Activated CD4-positive, alpha-beta T cell treated with anti-CD3 and anti-CD28 coated beads, Interleukin-2, amount 10 ng/mL, durations not matched to agents 7 days and 5 days (primary cell): ENCODE measurements at places on chromosomes 11 and 22. TPM values are rescaled to one million over a fixed set of nuclear protein-coding genes. Genes with fewer than 3 reads are reported as not detected.
A peak's percentile ranks its signal among the peaks of the same experiment; 100 is the strongest.

- no peaks in the 10 kb centered on the region for H3K36me3 ChIP-seq
- peaks cover 13% of the 10 kb centered on the region for H3K27me3 ChIP-seq
- H3K4me1 ChIP-seq = no peaks in the 10 kb centered on the region
- no peak for DNase-seq
- no peak overlapping the region for H3K4me3 ChIP-seq
Observed at GRCh38 chr11:125332821-125333220, 163.2 kb downstream of the FEZ1 start.

The PMM1 gene
- total RNA-seq = 33.7 TPM

DNA sequence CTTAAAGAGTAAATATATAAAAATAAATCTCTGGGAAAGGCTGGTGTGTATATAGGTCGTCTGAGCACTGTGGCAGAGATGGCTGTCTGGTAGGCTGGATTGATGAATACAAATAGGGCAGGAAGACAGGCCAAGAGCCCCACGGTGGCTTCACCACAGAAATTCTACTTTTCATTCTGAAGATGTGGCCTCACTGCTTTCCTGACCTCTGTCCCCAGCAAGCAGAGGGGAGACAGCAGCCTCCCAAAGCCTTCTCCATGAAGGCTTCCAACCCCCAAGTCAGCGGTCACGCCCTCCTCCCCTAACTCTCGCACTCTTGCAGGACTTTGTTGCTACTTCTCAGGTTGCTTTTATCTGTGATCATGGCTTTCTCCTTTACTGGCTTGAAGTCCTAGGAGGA lies 10.6 kb upstream of the KCNJ1 start:
- peaks cover 21% of the 10 kb centered on the region for H3K27me3 ChIP-seq
- no peaks in the 10 kb centered on the region for H3K36me3 ChIP-seq

The SLC22A6 gene
- not detected for total RNA-seq

DNA sequence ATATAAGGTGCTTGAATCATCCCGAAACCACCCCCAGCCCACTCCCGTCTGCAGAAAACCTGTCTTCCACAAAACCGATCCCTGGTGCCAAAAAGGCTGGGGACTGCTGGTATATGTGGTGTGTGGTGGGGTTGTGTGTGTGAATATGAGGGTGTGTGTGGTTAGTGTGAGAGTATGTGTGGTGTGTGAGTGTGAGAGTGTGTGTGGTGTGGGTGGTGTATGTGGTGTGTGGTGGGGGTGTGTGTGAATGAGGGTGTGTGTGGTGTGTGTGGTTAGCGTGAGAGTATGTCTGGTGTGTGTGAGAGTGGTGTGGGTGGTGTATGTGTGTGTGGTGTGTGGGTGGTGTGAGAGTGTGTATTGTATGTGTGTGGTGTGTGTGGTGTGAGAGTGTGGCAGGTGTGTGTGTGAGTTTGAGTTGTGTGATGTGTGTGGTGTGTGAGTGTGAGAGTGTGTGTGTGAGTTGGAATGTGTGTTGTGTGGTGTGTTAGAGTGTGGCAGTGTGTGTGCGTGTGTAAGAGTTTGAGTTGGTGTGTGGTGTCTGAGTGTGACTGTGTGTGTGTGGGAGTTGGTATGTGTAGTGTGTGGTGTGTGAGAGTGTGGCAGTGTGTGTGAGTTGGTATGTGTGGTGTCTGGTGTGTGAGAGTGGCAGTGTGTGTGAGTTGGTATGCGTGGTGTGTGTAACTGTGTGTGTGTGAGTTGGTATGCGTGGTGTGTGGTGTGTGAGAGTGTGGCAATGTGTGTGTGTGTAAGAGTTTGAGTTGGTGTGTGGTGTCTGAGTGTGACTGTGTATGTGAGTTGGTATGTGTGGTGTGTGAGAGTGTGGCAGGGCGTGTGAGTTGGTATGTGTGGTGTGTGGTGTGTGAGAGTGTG lies 6.5 kb downstream of the UPK3A start:
- no peak for DNase-seq
- H3K4me1 ChIP-seq = peaks cover 9% of the 10 kb centered on the region
- no peaks in the 10 kb centered on the region for H3K36me3 ChIP-seq
- no peak overlapping the region for H3K27ac ChIP-seq

DNA sequence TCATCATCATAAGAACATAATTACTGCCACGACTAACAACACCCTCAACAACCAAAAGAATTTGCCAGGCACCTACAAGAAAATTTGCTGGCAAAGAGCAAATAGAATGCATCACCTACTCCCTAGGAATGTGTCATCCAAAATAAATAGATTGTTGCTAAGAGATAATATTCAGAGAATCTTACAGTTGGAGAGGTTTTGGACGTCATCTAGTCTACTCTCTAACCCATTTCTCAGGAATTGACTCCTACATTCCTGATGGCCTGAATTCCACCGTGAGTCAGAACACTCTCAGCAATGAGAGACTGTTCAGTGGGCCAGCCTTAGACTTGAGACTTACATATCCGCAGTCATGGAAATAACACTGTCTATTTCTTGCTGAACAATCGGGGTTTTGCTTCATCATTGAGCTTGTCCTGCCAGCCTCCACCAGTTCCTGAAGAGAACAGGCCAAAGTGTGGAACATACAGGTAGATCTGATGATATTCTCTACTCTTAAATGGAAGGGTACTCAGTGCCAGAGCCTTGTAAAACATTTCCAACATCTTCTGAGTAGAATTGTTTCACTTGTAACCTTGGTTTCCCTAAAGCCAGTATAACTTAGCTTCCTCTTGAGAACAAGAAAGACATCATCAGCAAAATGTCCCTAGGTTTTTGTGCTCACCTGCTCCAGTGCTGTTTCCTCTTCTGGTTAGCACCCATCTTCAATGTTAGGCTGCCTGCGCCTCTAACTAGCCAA lies 8.3 kb downstream of the KIRREL3 start:
- peaks cover 19% of the 10 kb centered on the region for H3K27me3 ChIP-seq
- no peaks in the 10 kb centered on the region for H3K4me1 ChIP-seq
- no peak for DNase-seq
- no peak overlapping the region for H3K27ac ChIP-seq

- no peak for DNase-seq
- H3K27me3 ChIP-seq = no peaks in the 10 kb centered on the region
- H3K4me3 ChIP-seq = no peak overlapping the region
- no peaks in the 10 kb centered on the region for H3K36me3 ChIP-seq
- no peak overlapping the region for H3K27ac ChIP-seq
Observed at GRCh38 chr11:69263736-69264052, 30.3 kb upstream of the MYEOV start.

DNA sequence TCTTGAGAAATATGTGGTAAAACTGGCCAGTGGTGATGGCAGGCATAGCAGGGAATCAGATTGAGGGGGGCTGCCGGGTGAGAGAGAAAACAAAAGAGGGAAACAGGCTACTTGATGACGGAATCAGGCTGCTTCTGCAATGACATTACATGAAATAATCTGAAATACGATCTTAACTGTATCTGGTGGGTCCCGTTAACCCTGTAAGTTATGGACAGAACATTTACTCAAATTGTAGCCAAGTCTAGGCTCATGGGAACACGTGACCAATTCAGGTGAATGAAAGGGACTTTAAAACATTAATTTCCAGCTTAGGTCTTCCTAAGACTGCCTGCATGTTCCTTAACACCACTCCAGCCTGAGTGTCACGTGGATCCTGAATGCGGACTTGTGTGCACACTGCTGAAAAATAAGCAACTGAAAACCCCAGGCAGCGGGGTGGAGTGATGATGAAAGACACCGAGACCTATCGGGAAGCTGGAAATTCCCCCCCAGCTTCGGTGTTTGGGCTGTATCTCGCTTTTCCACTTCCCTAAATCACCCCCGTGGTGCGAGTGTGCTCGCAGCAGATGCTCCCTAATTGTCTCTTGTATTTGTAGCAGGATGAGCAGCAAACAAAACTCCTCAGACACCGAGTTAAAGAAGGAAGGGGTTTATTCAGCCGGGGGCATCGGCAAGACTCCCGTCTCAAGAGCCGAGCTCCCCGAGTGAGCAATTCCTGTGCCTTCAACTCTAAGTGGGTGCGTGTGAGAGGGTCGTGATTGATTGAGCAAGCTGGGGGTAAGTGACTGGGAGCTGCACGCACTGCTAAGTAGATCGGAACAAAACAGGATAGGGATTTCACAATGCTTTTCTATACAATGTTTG lies 145.0 kb upstream of the GRK3 start:
- H3K4me3 ChIP-seq = peak overlapping the region; percentile 1
- H3K4me1 ChIP-seq = peaks cover 25% of the 10 kb centered on the region
- H3K27ac ChIP-seq = peak overlapping the region; percentile 43
- peaks cover 6% of the 10 kb centered on the region for H3K36me3 ChIP-seq

DNA sequence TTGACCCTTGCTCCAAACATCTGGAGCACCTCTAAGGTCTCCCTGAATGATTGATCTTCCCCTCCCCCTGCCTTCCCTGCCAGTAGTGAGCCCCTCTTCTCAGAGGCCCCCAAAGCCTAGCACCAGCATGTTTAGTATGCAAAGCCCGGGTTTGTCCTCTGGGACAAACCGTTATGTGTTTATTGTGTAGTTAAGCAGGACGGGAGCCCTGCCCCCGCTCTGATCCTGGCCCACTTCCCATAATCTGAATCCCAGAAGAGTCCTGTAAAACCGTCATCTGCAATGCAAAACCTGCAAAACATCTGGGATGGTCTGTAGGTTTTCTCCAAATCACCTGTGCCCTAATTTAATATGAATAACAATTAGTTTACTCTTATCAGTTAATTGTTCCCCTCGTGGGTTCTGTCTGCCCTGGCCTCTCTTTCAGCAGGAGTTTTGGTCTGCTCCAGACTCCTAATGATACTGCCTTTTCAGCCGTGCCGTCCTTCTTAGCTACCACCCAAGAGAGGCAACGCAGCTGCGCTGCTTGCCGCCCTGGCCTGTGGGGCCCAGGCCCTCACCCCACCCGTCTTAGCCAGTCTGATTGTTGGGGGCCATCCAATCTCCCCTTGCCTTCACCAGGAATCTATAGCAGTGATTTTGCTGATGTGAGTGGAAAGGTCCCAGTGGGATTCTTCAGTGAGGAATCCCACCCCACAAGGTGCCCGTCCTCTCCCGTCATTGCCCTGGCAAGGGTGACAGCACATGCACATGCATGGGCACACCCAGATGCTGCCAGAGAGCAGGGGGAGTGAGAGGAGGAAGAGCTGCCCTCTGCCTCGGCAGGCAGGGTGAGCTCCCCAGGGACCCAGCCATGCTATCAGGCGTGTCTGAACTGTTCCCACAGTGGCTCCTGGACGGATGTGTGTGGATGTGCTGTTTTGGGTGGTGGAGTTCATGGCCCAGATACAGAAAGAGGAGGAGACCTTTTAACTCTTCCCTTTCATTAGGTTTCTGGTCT lies 3.0 kb upstream of the B3GAT1 start:
- no peak overlapping the region for H3K4me3 ChIP-seq
- peaks cover 53% of the 10 kb centered on the region for H3K27me3 ChIP-seq
- H3K4me1 ChIP-seq = peaks cover 8% of the 10 kb centered on the region
- no peak overlapping the region for H3K27ac ChIP-seq
- H3K36me3 ChIP-seq = no peaks in the 10 kb centered on the region

The NLRP14 gene
- total RNA-seq = 0.05 TPM

The DERL3 gene
- 9.0 TPM for total RNA-seq

The CBLIF gene
- total RNA-seq = not detected

DNA sequence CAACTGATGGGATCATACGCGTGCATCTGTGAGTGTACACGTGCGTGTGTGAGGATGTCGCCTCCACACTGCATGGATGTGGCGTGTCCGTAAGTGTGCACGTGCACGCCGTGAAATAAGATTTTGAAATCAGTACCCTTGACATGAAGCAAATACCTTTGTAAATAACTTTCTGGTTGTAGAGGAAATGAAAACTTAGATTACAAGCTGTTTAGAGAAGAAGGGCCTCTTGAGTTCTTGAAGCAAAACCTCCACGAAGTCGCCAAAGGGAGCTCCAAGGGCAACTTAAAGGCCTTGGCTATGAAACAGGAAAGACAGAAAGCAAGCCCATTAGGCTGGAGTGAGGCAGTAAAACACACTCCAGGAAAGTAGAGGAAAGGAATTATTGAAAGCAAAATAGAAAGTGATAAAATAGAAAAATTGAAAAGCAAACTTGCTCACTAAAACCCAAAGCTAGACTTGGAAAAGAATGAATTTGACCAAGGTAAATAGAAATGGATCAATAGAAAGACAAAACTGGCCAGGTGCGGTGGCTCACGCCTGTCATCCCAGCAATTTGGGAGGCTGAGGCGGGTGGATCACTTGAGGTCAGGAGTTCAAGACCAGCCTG lies 29.7 kb upstream of the TOLLIP start:
- H3K36me3 ChIP-seq = peaks cover 1% of the 10 kb centered on the region
- no peak overlapping the region for H3K27ac ChIP-seq
- peaks cover 20% of the 10 kb centered on the region for H3K4me1 ChIP-seq
- no peak for DNase-seq
- no peak overlapping the region for H3K4me3 ChIP-seq

DNA sequence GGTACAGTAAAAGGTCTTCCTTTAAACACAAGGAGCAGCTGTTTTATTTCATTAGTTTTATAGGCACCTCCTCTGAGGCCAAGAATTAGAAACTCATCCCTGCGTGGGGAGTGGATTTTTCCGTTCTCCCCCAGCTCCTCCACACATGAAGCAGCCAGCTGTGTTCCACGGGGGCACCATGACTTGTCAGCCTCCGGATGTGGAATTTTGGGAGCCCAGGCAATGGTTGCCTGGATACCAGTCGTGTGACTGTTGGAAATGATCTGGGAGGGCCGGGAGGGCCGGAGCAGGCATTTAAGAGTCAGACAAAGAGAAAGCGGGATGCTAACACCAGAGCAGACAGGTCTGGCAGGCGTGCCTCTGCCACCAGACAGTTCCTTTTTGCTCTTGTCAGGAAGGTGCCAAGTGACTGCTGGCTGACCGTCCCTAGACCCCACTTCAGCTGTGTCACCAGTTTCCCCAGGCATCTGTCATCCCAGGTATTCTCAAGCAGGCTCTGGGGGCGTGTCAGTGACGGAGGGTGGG lies 15.9 kb upstream of the CDC42EP2 start:
- H3K27me3 ChIP-seq = no peaks in the 10 kb centered on the region
- peaks cover 31% of the 10 kb centered on the region for H3K36me3 ChIP-seq
- H3K4me1 ChIP-seq = no peaks in the 10 kb centered on the region
- H3K4me3 ChIP-seq = no peak overlapping the region

GRCh38 chr11:94525546-94526324 lies 13.5 kb downstream of the C11orf97 start:
- H3K4me3 ChIP-seq = no peak overlapping the region
- H3K27me3 ChIP-seq = peaks cover 26% of the 10 kb centered on the region
- H3K4me1 ChIP-seq = no peaks in the 10 kb centered on the region
- no peak for DNase-seq
- no peaks in the 10 kb centered on the region for H3K36me3 ChIP-seq

GRCh38 chr22:46119729-46120419 lies 30.5 kb upstream of the PPARA start:
- no peak overlapping the region for H3K4me3 ChIP-seq
- H3K27me3 ChIP-seq = no peaks in the 10 kb centered on the region
- no peak for DNase-seq
